ENCODE measurements at places on chromosomes 11 and 22.

- DNase-seq = no peak
Measured at GRCh38 chr11:44761551-44761961, 34.8 kb downstream of the TSPAN18 start.

DNA sequence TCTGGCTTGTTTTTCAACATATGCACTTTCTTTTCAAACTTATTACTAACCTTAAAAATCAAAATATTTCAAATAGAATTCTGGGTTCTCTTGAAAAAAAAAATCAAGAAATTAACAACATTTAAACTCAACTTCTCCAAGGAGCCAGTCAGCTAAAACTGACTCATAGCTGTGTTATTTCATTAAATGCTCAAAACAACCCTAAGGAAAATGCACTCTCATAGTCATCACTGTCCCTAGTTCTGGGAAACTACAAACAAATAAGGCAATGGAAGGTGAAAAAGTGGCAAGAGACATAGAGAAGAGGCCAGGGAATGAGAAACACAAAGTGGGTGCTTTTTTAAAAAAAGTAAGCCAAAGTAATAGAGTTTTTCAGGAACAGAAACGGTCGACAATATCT is 4.1 kb upstream of the ARHGAP20 start:
- no peak for DNase-seq

DNA sequence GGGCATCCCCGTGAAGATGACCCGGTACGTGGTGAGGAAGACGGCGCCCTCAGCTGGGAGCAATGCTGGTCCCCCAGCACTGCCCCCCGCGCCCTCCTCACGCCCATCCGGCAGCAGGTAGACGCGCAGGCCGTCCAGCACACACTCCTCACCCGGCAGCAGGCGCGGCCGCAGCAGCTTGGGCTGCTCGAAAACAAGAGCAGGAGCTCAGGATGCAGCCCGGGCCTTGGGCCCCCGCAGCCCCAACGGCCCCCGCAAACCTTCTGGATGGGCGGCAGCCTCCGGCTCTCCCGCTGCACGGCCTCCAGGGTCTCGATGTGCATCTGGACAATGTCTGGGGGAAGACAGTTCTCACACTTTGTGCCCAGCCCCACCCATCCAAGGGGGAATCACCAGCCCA is 13.3 kb downstream of the SBF1 start:
- no peak for DNase-seq

GRCh38 chr11:18790883-18791206 is 753 bp downstream of the PTPN5 start:
- DNase-seq = no peak

GRCh38 chr11:118838905-118839553 is 44.7 kb upstream of the CXCR5 start:
- no peak for DNase-seq

DNA sequence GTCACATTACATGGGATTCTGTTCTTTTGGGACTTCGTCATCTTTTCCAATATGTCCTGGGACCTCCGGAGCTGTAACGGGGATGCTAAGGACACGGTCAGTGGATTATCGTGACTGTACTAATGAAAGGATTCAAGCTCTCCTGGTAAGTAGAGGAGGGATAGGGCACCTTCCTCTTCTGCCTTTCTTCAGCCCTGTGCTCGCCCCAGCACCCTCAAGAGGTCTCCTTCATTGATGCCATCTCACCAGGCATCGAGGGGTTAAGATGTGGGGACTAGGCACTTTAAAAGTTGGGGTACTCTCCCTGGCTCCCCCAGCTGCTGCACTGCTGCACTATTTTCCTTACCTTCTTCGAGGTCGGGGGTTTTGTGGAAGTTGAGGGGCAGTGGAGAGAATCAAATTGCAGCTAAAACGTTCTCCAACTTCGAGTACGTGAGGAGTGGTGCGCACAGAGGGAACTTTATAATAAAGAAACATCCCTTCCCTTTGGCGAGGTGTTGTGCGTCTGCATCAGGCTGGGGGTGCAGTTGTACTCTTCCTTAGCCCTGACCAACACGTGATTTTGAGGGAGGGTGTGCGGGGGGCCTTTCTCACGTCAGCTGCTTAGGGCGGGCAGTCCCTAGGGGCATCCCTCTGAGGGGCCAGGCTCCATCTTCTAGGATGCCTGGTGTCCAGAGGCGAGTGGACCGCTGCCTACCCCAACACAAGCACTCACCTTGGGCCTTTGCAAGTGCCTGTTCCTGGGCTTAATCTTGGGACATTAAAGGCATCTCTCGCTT is 96.1 kb downstream of the GRAMD1B start:
- DNase-seq = no peak

DNA sequence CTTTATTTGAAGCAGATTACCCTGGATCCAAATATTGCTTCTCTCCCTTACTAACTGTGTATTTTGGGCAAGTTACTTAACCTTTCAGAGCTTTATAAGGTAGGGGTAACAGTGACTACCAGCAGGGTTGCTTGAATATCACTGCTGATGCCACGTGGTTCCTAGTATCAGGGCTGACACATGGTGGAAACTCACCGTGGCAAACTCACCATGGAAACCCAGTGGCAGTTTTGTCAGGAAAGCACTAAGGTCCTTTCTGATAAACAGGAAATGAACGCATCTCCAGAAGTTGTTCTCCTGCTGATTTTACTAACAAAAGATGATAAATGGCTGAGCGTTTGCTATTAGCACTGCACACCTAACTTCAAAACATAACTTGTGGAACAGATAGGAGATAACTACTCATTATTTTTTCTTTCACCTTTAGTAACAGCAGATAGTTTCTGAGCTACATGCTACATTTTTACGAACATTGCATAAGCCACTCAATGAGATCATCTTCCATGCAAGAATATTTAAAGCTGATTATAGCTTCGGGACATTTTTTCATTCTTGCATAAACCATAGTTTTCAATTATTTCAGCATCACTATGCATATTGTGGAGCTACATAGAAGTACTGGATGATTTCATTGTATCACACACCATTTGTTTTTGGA is 59.7 kb upstream of the RAG2 start:
- no peak for DNase-seq

- no peak for DNase-seq
Measured at GRCh38 chr11:33064866-33065265, 25.5 kb downstream of the TCP11L1 start.

GRCh38 chr11:31001427-31001826 is 368.1 kb downstream of the DCDC1 start:
- no peak for DNase-seq

GRCh38 chr11:9849389-9849788 is 185.5 kb downstream of the SWAP70 start:
- DNase-seq = no peak

DNA sequence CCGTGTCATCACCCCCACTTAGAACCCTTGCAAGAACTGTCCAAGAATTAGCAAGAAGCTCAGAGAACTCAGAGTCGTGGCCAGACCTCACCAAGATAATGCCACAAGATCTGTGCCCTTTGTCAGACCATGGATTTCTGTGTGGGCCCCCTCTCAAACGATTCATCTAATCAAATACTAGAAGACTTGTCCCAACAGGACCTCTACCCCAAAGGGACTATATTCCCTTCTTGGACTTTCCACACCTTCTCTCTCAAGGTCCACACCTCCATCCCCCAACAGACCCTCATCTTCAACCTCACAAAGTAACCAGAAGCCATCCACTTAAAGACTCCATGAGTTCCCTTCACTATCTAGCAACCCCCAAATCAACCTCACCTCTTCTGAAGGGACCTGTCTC is 2.8 kb downstream of the POLR3H start:
- no peak for DNase-seq

DNA sequence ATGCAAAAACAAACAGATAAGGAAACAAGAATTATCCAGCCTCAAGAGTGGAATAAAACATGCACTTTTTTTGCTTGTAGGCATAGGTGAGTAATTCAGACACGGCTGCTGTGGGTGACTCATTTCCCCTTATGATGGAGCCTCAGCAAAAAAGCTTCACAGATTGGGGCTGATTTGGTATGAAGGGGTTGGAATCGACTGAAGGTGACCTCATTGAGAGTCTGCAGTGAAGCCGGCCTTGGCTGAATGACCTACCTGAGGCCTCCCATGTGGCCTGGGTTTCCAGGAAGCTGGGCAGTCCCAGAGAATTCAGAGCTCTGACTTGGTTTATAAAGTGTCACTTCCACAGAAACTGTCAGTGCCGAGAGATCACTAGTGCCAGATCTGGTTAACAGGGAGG is 34.2 kb upstream of the VPREB1 start:
- DNase-seq = no peak

DNA sequence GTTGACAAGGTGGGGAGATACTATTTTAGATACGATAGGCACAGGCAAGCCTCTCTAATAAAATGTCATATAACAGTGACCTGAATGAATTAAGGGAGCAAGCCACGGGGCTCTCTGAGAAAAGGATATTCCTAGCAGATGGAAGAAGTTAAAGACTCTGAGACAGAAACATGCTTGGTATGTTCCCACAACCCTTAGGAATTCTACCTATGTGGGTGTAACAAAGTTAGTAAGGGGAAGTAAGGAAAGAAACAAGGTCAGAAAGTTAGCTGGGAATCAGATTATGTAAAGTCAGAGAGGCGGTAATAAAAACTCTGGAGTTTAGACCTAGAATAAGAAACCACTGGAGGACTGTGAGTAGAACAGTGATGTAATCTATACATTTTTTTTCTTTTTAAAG is 59.7 kb upstream of the GDPD4 start:
- DNase-seq = no peak

- no peak for DNase-seq
Measured at GRCh38 chr11:28457481-28458065, 349.4 kb downstream of the METTL15 start.

DNA sequence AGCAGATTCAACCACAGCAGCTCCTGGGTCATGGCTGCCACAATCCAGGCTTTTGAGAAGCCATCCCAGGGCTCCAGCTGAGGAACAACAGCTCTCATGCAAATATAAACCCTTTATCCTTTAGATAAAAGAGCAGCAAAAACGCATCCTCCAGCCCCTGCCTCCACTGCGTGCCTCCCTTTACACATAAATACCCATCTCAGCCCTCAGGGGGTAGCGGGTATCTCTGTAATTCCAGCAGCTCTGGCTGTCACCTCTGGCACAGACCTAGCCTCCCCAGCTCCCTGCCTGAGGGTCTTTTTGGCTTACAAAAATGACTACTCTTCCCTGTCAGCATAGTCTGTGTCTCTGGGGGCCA is 21.6 kb downstream of the LMO1 start:
- no peak for DNase-seq

DNA sequence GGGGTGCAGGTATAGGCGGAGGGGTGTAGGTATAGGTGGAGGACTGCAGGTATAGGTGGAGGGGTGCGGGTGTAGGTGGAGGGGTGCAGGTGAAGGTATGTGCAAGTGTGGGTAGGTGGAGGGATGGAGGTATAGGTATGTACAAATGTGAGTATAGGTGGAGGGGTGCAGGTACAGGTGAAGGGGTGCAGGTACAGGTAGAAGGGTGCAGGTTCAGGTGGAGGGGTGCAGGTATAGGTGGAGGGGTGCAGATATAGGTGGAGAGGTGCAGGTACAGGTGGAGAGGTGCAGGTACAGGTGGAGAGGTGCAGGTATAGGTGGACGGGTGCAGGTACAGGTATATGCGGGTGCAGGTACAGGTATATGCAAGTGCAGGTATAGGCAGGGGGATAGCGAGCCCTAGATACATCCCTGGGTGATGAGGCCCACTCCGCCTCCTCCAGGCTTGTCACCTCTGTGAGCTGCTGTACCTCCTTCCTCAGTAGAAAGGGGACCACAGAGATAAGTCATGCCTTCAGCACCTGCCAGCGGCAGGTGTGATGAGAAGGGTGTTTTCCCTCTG is 17.2 kb downstream of the LINC01488 start:
- no peak for DNase-seq

DNA sequence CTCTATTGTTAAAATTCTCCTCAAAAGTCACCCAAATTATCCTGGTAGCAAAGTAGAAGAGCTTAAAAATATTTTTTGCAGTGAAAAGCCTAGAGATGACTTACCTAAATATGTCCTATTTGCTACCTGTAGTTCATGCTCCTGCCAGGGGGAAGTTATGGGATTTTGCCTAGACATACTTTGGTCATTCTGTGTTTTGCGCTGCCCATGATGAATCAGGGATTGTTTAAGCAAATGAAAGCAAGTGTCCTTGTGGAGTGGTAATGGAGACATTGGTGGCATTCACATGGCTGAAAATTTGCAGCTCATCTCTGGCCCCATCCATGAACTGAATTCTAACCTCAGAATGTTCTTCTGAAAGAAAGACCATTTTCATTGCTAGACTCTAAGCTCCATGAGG is 14.6 kb upstream of the SESN3 start:
- DNase-seq = no peak

DNA sequence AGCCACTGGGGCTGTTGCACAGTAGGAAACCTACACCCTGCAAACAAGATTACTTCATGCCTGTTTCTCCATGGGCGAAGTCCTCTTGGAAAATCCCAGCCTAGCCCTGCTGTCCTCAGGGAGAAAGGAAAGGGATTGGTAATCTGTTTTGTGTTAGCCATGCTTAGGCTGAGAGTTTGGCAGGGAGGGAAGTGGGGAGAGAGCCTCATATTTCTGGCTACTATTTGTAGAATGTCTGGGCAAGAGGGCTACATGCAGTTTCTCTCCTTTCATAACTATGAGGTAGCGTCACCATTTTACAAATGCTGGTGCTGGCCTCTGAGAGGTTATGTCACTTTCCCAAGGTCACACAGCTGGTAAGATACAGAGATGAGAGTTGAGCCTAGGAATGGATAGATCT is 737 bp upstream of the MFRP start:
- no peak for DNase-seq

DNA sequence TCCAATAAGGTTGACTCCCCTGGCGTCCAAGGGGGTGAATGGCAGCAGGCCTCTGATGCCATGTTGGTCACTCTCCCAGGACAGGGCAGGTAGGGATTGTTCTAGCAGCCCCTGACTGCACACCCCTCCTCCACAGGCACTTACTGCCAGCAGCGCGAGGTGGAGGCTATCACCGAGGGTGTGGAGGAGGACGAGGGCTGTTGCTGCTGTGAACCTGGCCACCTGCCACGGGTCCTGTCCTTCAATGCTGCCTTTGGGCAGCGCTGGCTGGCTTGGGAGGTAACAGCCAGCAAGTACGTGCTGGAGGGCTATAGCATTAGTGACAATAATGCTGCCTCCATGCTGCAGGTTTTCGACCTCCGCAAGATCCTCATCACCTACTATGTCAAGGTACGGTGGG is 7.7 kb upstream of the SIPA1 start:
- DNase-seq = no peak

- no peak for DNase-seq
Measured at GRCh38 chr11:34789196-34789834, 126.9 kb downstream of the APIP start.

GRCh38 chr11:77055101-77055561 is 11.6 kb upstream of the CAPN5 start:
- no peak for DNase-seq

- DNase-seq = no peak
Measured at GRCh38 chr11:2890466-2891294, 5.1 kb upstream of the CDKN1C start.

GRCh38 chr11:127624306-127624856 is 623.8 kb upstream of the KIRREL3 start:
- no peak for DNase-seq
